ENCODE measurements at places on chromosomes 13 and 19. TPM values are rescaled to one million over a fixed set of nuclear protein-coding genes. Genes with fewer than 3 reads are reported as not detected.

Gene MIA
- total RNA-seq: not detected

Gene CIRBP
- total RNA-seq: 98.8 TPM

Gene CCDC70
- not detected for total RNA-seq

Gene KANK3
- total RNA-seq: 4.5 TPM

Gene DACH1
- not detected for total RNA-seq

Gene PRTN3
- 0.34 TPM for total RNA-seq

Gene SPACA4
- total RNA-seq: not detected

Gene TMEM86B
- 4.3 TPM for total RNA-seq

Gene LSM4
- total RNA-seq: 214 TPM

Gene ANGPTL8
- total RNA-seq: not detected

Gene PCID2
- 46.2 TPM for total RNA-seq

Gene PTGER1
- total RNA-seq: not detected

Gene CYP4F8
- not detected for total RNA-seq

Gene C5AR1
- 1.3 TPM for total RNA-seq

Gene PSG6
- total RNA-seq: 0.13 TPM

Gene ZNF71
- total RNA-seq: 12.0 TPM

Gene MISP3
- total RNA-seq: 3.6 TPM
